ENCODE measurements at places on chromosomes 2 and 18. TPM values are rescaled to one million over a fixed set of nuclear protein-coding genes. Genes with fewer than 3 reads are reported as not detected.

GALR1 gene
- not detected for total RNA-seq

- DNase-seq = no peak
These were observed 13.3 kb upstream of the CYRIA start for GRCh38 chr2:16678964-16679363.

SCN9A gene
- 5.2 TPM for total RNA-seq

STK39 gene
- 14.5 TPM for total RNA-seq

DNA sequence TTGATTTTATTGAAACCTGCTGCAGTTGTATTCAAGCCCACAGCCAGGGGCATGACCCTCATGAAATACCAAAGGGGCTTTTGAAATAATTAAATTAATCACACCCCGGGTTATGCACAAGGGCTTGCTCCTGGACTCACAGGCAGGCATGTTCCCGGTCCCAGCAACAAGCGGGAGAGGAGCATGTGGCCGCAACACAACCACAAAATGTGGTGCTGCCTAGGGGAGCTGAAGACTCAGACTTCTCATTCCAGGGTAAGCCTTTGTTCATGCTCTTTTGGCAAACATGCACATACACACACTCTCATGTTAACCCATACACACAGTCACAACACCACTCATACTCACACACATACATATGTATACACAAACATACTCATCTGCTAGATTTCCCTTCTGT, 233.7 kb upstream of the SMAD2 start:
- no peak for DNase-seq

DNA sequence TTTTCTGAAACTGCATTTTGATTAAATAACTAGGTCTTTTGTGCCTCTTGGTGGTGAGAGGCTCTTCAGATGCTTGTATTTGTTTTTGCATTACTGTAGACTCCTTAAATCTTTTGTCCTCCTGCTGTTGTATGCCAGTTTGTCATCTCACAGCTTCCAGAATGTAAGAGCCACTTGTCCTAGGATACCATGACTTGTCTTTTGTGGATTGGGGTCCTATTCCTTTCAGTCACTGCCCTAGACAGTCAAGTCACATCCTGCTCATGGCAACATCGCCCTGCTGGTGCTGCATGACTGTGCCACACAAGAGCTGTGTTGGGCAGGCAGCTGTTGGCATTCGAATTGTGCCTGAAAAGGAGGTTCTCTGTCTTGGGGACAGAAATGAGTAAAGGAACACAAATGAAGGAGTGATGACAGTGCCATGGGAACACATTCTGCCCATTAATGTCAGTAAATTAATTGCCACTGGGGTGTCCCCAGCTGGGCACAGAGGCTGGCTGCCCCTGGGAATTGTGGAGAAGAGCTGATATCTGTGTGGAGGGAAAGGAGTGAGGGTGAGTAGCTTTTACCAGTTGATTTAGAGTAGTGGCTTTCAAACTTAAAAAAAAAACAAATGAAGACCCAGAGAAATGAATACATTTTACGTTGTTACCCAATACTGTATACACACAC, 140.3 kb downstream of the ARL6IP6 start:
- DNase-seq = no peak

PMAIP1 gene
- 16.5 TPM for total RNA-seq

DNA sequence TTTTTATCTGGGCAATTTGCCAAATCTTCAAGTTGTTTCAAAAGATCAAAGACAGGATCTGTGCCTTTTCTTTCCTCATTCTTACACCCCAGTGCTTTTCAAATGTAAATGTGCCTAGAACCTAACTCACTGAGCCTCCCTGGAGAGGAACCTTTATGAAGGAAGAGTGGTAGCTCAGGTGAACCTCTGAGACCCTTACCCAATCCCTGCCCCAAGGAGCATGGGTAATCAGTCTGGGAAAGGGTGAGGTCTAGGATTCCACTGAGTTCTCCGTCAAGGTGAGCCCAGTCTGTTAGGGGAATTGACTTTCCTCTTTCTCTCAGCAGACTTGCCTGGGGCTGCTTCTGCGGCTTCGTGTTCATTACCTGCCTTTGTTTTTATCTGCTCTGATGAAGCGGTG, 88.1 kb upstream of the MAP4K4 start:
- DNase-seq = no peak

TTN gene
- total RNA-seq = not detected

GRCh38 chr18:13580351-13580750, 146.0 kb downstream of the FAM210A start:
- DNase-seq = no peak

DNA sequence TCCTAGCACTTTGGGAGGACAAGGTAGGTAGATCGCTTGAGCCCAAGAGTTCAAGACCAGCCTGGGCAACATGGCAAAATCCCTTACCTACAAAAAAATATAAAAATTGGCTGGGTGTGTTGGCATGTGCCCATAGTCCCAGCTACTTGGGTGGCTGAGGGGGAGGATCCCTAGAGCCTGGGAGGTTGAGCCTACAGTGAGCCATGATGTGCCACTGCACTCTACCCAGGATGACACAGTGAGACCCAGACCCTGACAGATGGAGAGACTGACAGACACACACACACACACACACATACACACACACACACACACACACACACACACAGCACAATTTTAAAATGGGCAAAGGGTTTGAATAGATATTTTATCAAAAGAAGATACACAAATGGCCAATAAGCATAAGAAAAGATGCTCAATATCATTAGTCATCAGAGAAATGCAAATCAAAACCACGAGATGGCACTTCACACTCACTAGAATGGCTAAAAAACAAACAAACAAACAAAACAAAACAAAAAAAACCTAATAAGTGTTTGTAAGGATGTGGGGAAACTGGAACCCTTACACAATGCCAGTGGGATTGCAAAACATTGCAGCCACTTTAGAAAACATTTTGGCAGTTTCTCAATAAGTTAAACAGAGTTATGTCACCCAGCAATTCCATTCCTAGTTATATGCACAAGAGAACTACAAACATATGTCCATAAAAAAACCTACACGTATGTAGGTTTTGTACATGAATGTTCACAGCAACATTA, 42.3 kb downstream of the BAZ2B start:
- DNase-seq = no peak

GRCh38 chr2:156748221-156748620, 312.0 kb downstream of the GPD2 start:
- no peak for DNase-seq

DNA sequence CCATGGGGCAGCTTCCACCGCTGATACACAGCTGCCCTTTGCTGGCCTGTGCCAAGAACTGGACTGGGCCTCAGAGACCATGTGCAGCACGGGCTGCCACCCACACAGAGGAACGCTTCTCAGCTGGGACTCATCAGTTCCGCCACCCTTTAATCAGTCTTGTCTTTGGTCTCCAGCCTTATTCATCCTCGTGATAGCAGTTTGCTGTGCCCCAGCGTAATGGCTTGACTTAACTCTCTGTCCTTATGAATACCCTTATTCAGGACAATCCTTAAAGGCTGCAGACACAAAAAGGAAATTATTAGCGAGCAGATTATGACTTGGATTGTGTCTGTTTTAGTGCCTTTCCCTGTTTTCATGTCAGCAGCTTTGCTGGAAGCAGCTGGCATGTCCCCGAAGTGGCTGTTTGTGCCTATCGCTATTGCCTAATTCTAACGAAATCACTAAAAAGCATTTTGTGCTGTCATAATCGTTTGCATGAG, 108.9 kb upstream of the DAPL1 start:
- no peak for DNase-seq

DNA sequence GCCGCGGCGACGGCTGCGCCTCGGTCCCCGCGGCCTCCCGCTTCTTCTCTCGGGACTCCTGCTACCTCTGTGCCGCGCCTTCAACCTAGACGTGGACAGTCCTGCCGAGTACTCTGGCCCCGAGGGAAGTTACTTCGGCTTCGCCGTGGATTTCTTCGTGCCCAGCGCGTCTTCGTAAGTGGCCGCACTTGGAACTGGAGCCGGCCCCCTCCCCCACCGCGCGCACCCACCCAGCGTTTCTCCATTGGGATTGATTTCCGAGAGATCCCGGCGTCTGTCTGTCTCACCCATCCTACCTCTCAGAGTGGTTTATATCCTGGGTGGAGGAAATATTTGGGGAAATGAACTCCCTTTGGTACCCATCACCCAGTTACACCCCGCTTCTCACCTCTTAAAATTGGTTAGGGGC, 498 bp downstream of the ITGAV start:
- DNase-seq = no peak

POTEC gene
- not detected for total RNA-seq

DNA sequence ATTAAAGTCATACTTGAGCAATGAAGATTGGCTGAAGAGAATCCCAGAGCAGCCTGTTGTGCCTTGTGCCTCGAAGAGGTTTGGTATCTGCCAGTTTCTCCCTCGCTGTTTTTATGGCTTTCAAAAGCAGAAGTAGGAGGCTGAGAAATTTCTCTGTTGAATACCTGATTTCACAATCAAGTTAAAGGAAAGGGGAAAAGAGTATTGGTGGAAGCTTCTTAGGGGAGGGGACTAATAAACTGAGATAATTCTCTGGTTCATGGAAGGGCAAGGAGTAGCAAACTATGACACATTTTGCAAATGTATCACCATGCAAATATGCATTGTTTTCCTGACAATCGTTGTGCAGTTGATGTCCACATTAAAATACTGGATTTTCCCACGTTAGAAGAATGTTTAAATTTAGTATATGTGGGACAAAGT, at the start of gene IL1B:
Gene IL1B, minus strand, starts transcription at position 85 of the 423 bp plus-strand sequence. CDS start 550 bp downstream, outside the sequence.
- DNase-seq = peak; percentile 30

DNA sequence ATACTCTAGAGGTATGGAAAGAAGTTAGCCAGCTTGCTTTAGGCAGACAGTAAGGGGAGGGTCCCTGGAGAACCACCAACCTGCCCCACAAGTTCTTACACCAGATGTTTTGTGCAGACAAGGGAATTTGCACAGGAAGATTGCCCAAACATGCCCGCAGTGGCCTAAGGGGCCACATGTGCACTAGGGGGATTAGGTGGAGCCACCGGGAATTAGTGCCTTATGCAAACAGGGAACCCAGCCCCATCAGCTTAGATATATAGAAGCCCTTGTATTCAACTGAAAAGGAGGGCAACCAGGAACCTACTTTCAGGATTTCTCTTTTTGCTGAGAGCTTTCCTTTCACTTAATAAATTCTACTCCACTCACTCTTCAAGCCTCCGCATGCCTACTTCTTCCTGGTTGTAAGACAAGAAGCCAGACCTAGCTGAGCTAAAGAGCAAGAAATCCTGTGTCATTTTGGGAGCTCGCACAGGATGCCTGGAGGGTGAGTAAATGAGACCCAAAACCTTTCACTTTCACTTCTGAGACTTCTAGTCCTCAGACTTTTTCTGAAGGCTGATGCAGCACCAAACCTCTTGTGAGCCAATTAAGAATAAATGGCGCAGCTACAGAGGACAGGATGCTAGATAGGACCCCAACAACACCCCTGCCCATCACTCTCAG, 146.3 kb downstream of the GCA start:
- no peak for DNase-seq

DNA sequence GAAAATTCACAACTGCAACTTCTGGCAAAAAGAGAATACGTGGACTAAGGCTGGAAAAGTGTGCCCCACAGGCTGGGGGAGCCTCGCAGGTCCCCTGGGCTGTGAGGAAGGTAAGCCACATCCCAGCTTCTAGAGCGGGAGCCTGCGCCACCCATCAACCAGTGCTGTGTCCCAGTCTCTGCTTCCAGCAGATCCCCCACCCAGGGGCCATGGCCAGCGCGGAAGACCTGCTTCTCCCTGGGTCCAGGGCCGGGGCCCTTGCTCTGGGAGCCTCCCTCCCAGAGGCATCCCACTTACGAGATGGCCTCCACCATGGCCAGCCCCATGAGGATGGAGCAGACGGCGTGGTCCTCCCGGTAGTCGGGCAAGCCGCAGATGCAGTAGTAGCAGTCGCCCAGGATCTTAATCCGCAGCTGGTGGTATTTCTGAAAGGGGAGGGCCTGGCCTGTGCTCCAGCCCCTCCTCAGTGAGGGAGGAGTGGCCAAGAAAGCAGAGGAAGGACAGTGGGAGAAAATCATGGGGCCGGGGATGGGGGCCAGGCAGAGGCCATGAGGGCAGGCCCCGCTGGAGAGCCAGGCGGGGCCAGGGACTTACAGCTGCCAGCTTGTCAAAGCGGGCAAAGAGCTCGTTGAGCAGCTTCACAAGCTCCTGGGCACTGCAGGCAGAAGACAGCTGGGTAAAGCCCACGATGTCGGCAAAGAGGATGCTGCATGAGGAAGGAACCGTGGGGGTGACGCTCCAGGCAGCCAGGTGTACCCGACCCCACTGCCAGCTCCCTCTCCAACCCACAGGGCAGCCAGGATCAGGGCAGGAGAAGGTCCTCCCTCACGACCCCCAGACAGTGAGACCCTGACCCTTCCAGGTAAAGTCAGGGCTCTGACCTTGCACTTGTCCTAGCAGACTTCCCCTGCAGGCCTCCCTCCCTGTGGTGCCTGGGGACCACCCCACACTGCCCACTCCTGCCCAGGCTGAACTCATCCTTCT, 48.0 kb downstream of the CENPO start:
- DNase-seq = no peak

ITGA4 gene
- total RNA-seq = 0.15 TPM

ONECUT2 gene
- 0.40 TPM for total RNA-seq

All from PC-9 (cell line).